ENCODE measurements at places on chromosomes 11 and 22.

DNA sequence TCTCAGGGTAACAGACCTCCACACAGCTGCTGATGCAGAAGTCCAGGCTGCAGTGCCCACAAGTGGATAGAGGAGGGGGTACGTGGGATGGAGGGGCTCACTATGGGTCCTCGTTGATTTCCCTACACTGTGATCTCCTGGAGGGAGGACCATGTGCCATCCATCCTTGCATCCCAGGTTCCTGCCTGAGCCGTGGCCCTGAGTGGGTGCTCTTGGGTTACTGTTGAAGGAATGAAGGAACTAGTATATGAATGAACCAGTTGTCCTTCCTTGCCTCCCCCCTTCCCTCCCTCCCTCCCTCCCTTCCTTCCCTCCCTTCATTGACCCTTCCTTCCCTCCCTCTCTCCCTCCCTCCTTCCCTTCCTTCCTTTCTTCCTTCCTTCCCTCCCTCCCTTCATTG is 15.4 kb downstream of the APOBEC3B start:
- no peak for DNase-seq

DNA sequence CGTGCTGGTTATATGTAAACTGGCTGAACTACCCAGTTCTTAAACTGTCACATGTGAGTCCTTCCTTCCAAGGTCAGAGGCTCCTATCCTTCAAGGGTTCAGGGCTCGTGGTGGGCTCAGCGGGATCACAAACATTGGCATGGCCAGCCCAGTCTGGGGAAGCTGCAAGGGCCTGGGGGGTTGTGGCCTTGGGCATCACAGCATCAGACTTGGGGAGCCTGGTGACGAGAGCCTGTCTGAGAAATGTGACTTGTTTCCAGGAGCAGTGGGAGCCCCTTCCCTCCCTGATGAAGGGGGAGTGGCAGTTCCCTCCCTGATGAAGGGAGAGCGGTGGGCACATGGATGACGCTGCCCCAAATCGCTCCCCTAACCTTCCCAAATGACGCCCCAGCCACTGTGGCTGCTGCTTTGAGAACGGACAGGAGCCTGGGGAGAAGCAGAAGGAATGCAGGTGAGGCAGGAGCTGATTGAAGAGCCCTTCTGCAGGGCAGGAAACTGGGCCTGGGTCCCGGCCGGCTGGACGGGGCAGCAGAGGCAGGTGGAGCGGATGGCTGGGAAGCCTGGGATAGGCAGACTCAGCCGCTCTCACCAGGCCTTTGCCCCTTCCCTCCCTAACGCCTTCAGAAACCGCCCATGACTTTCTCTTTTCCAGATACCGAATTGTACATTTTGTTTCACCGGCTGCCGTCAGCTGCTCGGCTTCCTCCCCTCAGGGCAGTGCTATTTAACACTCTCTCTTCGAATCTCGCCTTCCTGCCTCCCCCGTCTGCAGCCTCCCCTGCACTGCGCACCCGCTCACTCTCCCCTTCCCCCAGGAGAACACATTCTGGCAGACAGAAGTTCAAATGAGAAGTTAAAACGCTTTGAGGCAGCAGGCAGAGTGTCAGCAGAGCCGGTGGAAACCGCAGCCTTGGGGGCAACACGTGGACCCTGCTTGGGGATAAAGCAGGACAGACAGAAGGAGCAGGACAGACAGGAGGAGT is 1486.7 kb downstream of the BRD1 start:
- no peak for DNase-seq

DNA sequence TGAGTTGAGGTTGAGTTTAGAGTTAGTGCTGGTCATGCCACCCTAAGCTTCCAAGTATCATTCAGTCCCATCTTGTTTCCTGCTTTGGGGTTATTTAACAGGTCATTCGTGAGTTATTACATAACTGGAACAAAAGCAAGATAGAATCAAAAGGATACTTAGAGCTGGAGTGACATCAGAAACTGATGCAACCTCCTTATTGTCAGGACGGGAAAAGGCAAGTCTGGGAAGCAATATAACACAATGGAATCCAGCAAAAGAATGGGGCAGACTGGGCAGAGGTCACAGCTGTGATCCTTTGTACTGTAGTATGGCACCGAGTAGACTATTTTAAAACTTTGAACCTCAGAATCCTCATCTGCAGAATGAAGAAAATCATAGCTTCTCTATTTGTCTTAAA is 4.4 kb upstream of the PRSS23 start:
- DNase-seq, result no peak

GRCh38 chr11:92061456-92062062 is 163.1 kb upstream of the FAT3 start:
- no peak for DNase-seq

- no peak for DNase-seq
Measured at GRCh38 chr11:102930451-102930850, 25.1 kb downstream of the MMP13 start.

DNA sequence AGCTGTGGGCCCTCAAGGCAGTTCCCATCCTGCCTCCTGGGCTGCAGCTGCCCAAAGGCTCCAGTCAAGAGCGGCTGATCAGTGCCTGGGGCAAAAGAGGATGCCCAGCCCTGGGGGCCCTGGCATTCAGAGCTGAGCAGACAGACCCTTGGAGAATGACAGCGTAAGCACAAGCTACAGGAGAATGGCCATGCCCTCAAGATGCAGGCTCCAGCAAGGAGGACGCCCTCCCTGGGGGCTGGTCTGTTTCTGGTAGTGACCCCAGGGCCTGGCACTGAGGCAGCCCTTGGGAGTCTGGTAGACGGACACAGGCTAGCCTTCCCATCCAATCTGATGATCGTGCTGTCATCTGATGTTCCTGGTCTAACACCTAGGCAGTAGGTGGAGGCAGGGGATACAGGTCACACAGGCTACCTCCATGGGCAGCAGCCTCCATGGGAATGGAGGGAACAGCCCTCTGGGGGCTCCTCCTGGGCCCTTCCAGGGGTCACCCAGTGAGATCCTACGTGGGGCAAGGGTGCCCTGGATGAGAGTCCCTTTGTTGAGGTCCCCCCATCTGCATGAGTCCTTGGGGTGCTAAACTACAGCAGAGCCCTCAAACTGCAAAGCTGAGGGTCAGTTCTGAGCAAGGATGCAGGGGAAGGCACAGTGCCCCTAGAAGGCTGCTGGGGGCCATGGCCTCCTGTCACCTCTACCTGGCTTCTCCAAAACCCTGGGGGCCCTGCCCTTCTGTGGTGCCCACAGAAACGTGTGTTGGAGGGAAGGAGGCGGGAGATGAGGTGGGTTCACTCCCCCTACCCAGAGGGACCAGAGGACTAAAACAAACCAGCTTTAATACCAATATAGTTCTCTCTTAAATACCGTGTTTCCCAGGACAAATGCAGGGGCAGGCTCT is 10.2 kb upstream of the SF1 start:
- no peak for DNase-seq

- DNase-seq, result no peak
Measured at GRCh38 chr22:46075764-46076531, 74.4 kb upstream of the PPARA start.

DNA sequence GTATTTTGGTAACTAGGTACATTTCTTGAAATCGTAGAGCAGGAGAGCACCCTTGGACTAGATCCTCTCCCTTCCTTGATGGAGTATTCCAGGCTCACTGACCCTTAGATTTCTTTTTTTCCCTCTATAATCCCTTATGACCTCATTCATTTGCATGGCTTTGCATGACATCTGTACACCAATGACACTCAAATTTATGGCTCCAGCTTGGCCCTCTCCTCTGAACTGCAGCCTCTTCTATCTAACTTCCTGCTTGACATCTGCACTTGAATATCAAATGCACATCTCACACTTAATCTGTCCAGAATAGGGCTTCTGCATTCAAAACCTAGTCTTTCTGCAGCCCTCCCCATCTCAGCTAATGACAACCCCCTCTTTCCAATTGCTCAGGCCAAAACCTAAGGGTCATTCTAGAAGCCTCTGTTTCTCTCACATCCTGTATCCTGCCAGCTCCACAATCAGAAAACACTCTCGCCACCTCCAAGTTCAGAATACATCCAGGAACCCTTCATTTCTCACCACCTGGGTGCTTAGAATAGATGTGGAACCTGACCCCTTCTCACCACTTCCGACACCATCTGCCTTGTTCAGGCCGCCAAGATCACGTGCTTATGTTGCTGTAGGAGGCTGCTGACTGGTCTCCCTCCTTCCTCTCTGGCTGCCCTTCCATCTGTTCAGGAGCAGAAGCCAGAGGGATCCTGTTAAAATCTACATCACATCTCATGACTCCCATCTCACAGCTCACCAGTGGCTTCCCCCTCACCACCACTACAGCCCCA is 138.9 kb upstream of the MTNR1B start:
- no peak for DNase-seq

DNA sequence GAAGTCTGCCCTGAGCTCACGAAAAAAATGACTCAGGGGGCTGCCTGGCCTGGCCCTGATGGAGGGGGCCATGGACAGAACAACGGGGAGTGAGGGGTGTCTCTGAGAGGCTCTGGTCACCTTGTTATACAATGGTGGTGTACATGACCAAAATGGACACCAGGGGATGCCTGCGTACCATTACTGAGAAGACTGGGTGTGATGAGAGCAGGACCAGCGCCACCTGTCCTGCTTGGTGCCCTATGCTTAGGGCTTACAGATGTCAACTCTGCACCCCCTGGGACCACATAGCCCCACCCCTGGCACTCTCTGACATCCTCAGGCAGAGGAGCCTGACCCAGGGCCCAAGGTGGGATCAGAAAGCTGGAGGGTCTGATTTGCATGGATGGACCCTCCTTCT is 104.8 kb downstream of the ZNF280B start:
- no peak for DNase-seq
